ENCODE measurements at places on chromosomes 7 and 10. TPM values are rescaled to one million over a fixed set of nuclear protein-coding genes. Genes with fewer than 3 reads are reported as not detected.

DNA sequence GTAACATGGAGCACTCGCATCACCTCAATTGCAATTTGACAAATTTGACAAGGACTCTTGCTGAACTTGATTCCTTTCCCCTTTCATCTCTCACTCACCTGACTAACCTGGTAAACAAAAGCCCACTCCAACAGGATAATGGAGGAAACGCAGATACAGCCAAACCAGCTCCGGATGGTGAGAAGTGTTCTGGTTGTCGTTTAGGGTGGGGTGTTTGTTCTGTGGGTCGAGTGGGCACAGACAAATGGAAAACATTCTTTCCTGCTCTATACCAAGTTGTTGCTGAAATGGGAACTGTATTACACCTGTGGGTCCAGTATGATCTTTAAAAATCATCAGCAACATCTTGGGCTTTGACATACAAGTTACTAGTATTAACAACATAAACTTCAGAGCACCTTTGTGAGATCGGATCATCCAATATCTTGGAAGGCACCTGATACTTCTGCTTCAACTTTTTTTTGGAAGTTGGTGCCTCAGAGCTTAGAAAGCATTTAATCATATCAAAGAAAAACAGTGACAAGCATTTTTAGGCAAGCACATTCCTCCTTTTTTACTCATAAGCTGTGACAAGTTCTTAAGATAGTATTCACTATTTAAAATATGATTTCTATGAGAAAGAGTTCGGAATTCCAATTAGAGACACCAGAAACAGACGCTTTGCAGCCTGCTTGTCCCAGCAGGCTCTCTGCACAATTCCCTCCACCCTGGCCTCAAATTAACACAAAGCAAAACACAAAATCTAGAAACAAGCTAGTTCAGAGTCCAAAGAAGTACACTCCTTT is 58.1 kb downstream of the CCDC186 start:
- DNase-seq, result no peak

DNA sequence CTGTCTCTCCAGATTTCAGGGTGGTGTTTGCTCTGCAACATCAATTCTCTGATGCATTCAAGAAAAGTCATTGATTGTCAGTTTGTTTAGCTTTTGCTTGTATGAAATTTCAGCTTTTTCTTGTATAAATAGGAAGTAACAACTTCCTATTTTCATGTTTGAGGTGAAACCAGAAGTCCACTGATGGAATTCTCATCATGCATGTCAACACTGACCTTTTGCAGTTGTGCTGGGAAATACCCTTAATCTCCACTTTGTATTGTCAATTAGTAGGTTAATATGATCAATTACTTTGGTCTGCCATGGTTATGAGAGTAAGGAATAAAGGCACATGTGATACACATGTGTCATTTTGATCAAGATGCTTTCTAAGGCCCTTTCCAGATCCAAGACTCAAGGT is 208.8 kb upstream of the HPS1 start:
- no peak for DNase-seq

- no peak for DNase-seq
Measured at GRCh38 chr10:19935176-19935575, 118.9 kb downstream of the PLXDC2 start.

The TRPV6 gene
- total RNA-seq, result not detected

GRCh38 chr10:109019001-109019424 is 904.3 kb downstream of the XPNPEP1 start:
- DNase-seq, result no peak

DNA sequence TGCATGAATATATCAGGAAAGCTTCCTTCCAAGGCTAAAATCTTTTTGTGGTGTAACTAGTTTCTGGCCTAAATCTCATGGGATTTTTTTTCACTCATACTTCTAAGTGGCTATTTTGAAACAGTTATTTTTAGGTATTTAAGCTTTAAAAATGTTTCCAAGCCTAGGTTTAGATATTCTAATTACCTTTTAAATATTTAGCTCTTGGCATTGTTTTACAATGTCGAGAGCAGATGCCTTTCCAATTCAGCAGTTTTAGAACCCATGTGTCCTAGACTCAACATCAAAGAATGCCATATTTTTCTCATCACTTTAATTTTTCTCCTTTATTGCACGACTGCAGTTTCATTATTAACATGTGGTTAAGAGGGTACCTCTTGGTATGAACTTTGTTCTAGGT is 27.1 kb upstream of the STOX1 start:
- DNase-seq, result no peak

DNA sequence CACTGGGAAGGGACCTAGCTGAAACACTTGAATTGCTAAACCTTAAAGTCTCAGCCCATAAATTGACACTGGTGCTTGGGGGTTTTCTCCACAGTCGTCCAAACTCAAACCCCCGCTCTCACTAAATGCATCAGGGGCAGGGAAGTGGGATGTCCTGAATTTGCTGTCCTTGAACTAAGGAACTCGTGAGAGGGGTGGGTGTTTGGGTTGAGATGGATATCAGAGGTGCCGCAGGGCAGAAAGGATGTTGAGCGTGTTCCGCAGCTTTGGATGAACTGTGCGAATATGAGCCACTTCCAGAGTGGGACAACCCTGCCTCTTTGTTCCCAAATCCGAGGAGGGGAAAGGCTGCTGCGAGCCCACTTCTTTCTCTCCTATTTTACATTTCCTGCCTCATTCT is 90.3 kb upstream of the LYZL2 start:
- no peak for DNase-seq

The AKR1C4 gene
- not detected for total RNA-seq

DNA sequence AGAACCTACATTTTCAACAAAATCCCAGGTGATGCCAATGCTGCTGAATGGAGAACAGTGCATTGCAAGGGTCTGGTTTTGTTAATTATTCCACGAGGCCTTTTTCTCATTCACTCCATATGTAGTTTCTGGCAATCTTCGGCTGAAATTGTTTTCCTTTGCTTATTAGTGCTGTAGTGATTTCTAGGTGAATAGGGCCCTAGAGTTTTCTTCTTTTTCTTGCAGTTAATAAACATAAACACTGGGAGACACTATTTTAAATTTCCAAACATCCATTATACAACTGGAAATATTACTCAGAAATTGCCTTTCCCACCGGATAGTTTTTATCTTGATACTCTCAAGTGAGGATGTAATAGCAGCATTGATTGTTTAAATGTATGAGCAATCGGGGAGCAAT is 435.6 kb downstream of the XPNPEP1 start:
- no peak for DNase-seq

The SPACDR gene
- total RNA-seq, result 2.6 TPM

Measured in activated naive CD4-positive, alpha-beta T cell treated with anti-CD3 and anti-CD28 coated beads for 36 hours (primary cell).